AG08396 (cell line): ENCODE measurements at places on chromosomes 7 and 10.
A peak's percentile ranks its signal among the peaks of the same experiment; 100 is the strongest.

DNA sequence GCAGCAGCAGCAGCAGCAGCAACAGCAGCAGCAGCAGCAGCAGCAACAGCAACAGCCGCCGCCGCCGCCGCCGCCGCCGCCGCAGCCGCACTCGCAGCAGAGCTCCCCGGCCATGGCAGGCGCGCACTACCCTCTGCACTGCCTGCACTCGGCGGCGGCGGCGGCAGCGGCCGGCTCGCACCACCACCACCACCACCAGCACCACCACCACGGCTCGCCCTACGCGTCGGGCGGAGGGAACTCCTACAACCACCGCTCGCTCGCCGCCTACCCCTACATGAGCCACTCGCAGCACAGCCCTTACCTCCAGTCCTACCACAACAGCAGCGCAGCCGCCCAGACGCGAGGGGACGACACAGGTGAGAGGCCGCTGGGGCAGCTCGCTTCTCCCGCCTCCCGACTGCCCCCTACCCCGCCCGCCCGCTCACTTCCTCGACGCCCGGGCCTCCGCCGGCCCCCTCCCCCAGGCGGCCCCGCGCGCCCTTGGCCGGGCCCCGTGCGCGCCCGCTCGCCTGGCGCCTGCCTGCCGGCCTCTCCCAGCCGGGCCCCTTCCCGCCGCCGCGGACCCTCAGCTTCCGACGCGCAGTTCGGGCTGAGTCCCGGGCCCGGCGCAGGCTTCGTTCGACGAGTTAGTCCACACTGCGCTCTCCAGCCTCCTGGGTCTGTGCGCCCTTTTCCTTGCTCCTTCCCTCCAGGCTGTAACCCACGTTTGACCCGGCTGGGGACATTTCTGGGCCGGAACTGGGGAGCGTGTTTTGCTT is 882 bp downstream of the DLX6 start:
- peak; percentile 68 for DNase-seq

DNA sequence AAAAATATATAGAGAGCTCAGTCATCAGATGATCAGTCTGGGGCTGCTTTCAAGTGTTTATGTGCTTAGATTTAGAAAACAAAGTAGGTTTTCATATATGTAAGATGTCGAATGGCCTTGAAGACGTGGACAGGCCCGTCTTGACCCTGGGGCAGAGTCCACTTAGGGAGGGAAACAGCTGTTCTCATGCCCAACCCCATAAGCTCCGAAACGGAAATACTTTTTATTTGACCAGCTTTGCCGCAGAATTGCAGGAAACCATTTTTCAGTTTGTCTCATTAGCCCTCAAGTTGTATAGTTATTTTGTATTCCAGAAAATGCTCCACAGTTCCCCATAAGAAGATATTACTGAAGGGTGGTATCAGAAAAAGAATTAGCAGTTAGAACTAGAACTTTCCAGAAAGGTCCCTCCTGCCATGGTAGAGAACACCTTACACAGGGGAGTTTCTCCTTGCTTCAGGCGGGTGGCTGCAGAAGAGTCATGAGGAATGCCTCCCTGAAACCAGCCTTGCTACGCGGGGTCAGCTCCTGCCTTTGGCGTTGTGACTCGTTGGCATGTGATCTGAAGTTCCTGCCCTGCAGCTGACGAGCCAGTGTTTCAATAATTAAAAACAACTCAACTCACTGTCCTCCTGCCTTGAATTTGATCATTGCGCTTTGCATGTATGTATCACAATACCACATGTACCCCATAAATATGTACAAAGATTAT is 192.7 kb downstream of the CELF2 start:
- DNase-seq, result no peak

DNA sequence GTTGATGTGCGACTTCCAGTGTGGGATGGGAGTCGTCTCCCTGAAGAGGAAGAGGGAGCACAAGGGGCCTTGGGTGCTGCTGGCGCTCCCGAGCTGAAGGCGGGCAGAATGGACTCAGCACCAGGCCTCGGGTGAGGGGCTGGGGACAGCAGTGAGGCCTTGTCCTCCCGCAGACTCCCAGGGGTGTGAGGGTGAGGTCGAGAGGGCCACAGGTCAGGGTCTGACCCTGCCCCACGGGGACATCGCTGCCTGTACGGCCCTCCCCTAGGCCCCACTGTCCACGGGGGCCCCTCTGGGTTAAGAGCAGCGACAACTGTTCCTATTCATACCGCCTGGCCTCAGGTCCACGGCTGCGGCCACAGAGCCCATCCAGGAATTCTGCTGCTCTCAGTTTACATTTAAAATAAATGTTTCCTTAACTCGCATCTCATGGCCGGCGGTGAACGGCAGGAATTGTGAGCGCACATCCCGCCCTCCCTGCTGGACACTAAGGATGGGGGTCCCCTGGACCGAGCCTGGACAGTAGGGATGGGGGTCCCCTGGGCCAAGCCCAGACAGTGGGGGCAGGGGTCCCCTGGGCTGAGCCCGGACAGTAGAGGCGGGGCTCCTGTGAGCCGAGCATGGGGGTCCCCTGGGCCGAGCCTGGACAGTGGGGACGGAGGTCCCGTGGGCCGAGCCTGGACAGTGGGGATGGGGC is 61.7 kb downstream of the PDGFA start:
- DNase-seq, result no peak

DNA sequence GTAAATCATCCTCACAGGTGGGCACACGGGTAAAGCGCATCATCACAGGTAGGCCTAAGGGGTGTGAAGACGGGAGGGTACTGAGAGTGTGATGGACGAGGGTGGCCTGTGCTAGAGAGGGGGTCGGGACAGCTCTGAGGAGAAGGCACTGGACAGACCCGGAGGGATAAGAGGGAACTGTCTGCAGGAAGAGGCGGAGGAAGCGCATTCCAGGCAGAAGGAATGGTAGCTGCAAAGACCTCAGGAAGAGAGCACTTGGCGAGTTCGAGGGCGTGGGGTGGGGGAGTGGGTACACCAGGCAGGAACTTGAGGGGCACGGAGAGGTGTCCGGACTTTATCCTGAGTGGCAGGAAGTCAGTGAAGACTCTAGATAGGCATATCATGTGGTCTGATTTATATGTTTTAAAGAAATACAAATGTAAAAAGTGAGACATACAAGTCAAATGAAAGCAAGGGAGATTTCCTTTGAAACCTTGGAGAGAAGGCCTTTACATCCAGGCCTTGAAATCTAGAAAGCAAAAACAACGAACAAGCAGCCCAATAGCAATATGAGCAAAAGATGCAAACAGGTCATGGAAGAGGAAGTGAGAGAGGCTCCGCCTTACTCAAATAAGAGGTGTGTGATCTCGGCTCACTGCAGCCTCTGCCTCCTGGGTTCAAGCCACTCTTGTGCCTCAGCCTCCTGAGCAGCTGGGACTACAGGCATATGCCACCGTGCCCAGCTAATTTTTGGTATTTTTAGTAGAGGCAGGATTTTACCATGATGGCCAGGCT is 3.6 kb downstream of the LHPP start:
- no peak for DNase-seq

DNA sequence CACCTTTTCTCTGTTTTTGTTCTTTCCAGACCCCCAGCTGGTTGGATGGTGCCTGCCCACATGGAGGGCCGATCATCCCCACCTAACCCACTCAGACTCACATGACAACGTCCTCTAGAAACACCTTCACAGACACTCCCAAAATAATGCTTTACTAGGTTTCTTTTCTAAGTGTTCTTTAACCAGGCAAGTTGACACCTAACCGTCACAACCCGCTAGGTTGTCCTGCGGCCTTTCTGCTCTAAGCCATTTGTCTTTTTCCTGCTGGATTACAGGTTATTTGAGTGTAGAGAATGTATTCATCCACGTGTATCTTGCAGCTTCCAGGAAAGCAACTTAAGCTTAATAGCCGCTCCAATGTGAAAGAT is 54.8 kb downstream of the CHN2 start:
- no peak for DNase-seq
